ENCODE measurements at places on chromosomes 2 and 18.

- no peak for DNase-seq
Measured at GRCh38 chr18:46482831-46483230, 174.2 kb downstream of the LOXHD1 start.

DNA sequence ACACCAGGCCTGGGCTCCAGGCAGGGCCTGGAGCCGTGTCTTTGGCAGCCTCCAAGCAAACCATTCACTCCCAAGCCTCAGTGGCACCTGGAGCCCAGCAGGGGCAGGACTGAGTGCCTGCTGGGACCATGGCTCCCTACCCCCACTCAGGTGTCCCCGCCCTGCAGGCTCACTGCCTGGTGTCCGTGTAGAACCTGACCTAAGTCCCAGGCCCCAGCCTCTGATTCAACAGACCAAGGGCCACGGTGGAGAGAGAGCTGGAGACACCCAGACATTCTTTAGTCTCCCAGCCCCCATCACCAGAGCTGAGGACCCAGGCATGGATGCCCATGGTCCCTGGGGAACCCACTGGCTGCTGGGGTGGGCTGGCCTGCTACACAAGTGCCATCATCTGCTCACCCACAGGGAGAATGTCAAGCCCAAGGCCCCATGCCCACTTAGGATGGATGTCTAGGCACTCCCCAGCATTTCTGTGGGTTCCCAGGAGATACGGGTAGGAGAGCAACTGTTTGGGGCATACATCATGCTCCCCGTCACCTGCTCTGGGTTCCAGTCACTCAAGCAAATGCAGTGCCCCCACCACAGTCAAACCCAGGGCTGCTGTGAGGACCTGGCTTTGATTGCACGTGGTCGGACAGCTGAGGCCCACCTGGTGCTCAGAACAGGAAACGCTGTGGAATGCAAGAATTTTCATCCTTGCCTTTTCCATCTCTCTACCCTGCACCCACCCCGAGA is 42.9 kb upstream of the ATG16L1 start:
- DNase-seq, result no peak

GRCh38 chr2:209564816-209565215 is 141.0 kb downstream of the MAP2 start:
- DNase-seq, result no peak

DNA sequence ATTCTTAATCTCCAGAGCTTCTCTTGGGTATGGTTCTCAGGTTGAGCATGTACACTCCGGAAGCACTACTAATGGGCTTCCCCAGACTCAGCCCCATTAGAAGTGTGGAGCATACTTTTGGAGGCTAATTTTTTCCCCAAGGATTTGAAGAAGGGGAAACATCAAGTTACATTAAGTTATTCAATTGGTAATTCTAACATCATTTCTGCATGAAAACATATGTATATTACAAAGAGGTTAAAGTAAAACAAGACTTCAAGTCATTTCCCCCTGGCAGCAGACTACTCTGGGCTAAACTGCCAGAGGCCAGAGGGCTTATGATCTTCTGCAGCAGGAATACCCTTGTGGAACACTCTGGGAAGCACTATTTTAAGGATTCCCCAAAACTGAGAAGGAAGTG is 227.7 kb upstream of the STK17B start:
- no peak for DNase-seq

- no peak for DNase-seq
Measured at GRCh38 chr18:63438181-63438580, 15.9 kb upstream of the VPS4B start.

GRCh38 chr2:8856176-8856575 is 18.8 kb upstream of the KIDINS220 start:
- DNase-seq, result no peak
